ENCODE measurements at places on chromosomes 3 and 15.

- DNase-seq = no peak
Measured at GRCh38 chr15:88792342-88793282, 10.6 kb upstream of the ACAN start.

DNA sequence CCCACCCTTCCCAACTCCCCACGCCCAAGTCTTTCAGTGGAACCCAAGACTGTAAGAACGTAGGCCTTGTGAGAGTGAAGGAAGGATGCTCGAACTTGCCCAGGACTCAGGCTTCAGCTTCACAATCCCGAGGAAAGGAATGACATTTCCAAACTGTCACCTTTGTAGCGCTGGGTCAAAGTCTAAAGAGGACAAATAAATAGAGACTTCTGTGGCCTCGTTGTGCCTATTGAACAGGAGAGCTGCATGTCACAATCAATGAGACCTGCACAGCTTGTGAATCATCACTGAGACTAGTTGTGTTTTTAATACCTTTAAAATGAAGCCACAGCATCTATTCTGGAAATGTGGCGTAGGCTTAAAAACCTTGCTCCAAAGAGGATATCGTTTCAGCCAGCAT lies 222.8 kb upstream of the ST8SIA2 start:
- DNase-seq = no peak

GRCh38 chr15:91150502-91151160 lies 50.6 kb downstream of the SV2B start:
- DNase-seq = no peak

DNA sequence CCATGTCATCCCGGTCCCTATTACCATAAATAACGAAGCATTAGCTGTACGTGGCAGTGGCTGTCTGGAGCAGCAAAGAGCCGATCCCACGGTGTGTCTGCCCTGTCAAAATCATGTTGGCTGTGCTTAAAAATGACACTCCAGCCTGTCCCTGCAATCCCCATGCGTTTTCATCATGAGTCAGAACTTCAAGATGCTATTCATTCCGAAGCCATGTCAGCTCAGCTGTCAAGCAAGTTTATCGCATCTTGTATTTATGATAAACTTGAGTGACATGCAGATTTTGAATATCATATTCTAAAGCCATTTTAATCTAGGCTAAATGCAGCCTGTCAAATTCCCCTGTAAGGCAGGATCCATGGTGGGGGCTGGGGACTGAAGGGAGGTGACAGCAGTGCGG lies 152.4 kb downstream of the TJP1 start:
- no peak for DNase-seq

GRCh38 chr3:42066516-42067181 lies 24.5 kb upstream of the TRAK1 start:
- DNase-seq = no peak

GRCh38 chr3:184662187-184662586 lies 49.7 kb downstream of the MAGEF1 start:
- DNase-seq = no peak

GRCh38 chr3:78645628-78646310 lies 1122.0 kb downstream of the ROBO1 start:
- peak; percentile 26 for DNase-seq

DNA sequence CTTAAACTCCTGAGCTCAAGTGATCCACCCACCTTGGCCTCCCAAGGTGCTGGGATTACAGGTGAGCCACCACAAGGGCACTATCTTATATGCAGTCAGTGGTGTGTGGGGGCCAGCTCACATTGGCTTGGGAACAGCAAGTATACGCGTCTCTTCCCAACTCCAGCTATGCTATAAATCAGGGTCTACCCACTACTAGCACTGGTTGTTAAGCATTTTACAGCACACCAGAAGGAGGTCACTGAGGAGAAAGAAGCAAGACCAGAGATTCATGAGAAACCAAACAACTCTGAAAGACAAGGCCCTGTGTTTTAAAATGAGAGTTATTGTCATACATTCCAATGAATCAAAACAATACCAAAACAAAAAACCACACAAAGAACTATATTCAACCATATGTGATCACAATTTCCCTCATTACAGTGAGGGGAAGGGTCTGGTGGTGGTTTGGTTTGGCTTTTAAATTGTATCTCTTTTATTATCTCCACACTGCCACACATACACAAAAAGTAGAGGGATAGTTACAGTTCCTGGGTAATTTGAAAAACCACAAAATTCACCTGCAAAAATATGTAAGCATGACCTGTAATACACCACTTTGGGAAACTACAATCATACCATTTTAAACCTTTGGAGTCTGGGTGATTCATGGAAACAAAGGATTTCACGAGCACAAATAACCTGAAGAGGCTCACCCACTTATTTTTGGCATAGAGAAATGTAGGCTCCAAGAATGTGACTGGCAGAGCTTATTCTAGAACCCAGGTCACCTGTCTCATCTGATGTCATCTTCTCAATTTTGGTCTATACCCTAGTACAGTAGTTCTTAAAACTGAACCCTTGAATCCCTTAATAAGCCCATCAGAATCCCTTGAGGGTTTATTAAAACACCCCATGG lies 5.2 kb downstream of the MAGI1 start:
- DNase-seq = no peak

DNA sequence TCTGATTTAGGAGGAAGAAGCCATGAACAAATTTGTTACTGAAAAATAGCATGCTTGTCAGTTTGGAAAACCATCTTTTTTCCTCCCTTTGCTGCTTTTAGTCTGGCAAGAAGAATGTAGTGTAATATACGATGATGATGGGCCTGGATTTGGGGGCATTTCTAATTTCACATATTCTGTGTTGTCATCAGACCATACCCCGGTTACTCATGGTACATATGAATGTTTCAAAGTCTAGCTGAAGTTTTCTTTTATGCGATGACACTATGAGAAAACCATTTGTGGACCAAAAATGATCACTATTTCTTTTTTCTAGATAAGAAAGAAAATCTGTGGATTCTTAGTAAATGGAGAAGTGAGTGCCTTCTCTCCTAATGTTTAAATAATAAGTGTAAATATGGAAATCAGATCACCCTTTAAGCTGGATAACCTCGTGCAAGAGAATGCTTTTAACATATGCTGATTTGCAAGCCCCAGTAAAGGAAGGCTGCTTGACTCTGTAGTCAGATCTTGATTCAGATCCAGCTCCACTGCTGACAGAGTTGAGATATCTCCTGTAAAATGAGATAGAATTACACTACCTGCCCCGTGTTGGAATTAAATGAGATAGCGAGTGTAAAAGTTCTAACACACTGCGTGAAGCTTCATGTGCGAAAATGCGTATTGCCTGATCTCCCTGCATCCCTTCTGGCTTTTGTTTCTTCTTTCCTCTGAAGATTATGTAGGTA lies 3.0 kb downstream of the MEF2A start:
- no peak for DNase-seq

Data from nephron progenitor cell (in vitro differentiated cells).